ENCODE measurements at places on chromosomes 7 and 10.

GRCh38 chr7:66083677-66084076 is 8.1 kb downstream of the ASL start:
- DNase-seq, result no peak

DNA sequence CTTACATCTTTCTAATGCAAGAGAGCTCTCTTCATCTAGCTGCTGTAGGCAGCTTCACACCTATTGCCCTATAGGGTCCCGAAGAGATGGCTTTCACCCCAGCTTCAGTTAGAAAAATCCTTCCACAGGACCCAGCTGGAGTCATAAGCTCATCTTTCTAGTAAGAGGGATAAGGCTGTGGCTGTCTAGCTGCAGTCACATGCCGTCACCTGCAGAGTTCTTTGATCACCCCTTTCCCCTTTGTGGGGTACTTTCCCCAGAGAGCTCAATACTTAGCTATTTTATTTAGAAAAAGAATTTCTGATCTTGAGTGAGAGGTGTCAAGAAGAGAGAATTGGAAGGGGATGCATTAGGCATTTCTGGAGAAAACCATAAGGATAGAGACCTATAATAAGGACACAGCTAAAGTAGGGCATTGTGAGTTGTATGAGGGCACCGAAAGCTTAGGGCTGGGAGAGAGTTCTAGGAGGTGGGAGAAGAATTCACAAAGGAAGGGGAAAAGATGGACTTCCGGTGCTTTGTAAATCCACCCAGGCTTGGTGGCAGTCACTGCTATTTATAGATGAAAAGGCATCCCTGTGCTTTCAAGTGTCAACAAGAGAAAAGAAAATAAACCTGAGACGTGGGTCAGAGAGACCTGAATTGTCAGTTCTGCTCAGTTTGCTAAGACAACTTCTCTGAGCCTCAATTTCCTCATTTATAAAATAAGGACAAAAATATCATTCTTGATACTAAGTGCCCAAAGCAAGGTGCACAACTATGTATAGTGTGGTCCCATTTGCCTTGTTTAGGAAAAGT is 11.1 kb upstream of the ST8SIA6 start:
- no peak for DNase-seq

DNA sequence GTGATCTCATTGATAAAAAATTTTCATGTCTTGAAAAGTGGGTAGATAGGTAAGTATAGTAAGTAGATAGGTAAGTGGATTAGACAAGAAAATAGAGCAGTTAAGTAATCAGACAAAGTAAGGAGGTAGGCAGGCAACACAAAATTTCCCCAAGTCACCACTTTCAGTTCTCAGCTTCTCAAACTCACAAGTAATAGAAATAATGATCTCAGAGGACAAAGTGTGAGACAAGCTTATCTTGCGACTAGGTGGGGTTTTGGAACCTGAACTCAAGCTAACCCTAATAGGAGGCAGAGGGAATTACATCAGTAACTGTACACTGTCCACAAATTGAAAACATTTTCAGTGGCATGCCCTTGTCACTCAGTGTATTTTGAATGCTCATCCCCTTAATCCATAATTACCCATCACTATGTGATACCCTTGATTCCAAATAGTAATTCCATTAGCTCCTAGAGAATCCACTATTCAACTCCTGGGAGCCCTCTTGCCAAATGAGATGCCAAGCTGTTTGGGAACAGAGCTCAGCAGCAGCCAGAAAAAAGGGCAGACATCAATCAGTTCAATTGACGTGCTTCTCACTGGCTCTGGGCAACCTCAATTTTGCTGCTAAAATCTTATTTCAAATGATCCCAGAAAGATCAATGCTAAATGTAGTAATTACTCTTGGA is 703.2 kb downstream of the XPNPEP1 start:
- no peak for DNase-seq

- peak; percentile 73 for DNase-seq
Observed at GRCh38 chr7:141551094-141551781, at the start of gene AGK. TSS of gene AGK (plus strand) at chr7:141551410. CDS start at chr7:141555467, 4,057 bp downstream.

DNA sequence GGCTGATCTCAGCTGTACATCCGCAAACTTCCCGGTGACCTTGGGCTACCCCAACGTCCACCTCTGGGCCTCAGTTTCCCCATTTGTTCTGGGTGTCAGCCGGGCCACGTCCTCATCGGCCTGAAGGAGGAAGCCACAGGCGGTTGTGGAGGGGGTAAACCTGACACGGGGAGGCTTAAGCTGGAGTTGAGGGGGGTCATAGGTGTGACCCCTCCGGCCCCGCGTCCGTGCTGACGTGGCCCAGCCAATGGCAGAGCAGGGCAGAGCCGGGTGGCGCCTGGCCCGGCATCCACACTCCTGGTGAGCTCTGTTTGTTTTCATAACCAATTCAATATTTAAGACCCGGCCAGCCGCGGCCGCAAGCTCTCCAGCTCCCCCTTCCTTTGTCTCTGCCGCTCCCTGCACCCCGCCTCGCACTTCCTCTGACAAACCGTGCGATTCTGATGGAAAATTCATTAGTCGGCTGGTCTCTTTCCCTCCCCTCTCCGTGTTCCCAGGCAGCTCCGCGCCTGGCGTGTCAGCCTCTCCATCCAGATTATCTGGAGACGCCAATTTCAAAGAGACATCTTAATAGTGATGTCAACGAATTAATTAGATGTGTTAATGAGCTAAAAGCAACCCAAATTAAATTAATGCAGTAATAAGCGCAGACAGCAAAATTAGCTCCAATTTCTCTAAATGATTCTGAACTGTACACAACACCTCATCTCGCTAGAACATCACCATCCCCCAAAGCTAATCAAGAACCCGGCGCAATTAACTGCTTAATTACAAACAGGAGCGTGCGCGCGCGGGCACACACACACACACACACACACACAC is 55.4 kb downstream of the MICALL2 start:
- no peak for DNase-seq
